LNCaP clone FGC (cell line): ENCODE measurements at places on chromosomes 11 and 22.

DNA sequence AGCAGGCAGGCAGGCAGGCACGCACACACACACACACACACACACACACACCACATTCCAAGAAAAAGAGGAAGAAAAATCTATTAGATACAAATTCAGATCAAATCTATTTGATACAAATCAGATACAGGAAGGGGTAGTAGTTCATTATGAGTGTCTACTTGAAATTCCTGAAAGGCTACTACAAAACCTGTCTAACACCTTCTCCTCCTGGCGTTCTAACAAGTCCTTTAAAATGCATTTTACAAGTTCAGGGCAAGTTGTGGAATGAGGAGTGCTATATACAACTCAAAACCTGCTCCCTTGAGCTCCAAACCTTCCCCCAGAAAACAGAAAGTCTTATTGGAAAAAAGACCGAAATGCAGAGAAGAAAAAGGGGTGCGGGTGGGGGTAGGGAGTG is 476 bp downstream of the ARHGAP32 start:
- peak; percentile 89 for DNase-seq

DNA sequence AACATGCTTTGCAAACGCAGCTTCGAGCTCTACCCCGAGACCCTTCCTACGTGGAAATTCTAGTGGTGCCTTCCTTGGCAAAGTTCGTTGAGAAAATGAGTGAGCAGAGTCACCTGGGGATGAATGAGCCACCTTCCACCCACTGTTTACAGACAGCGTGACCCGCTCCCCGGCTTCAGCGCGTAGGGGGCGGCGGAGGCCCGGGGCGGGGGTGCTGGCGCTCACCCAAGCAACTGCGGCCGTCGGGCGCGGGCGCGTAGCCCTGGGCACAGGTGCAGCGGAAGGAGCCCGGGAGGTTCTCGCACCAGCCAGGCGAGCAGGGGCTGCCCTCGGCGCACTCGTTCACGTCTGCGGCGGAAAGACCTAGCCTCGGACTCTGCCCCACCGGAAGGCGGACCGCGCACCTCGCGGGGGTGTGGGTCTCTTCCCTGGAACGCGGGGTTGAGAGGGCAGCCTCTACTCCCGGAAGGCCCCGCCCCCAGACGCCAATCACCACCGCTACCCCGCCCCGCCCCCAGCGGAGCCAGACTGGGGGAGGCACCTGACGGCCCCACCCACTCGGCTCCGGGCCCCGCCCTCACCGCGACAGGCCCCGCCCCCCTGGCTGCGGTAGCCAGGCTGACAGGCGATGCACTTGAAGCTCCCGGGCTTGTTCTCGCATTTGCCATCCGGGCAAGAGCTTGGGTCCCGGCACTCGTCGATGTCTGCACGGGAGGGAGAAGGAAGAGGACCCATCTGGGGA is 11.8 kb downstream of the LTBP3 start:
- DNase-seq = no peak

GRCh38 chr11:65588199-65589054 is 7.2 kb downstream of the KCNK7 start:
- no peak for DNase-seq

GRCh38 chr11:128929468-128929867 is 13.2 kb downstream of the TP53AIP1 start:
- no peak for DNase-seq

DNA sequence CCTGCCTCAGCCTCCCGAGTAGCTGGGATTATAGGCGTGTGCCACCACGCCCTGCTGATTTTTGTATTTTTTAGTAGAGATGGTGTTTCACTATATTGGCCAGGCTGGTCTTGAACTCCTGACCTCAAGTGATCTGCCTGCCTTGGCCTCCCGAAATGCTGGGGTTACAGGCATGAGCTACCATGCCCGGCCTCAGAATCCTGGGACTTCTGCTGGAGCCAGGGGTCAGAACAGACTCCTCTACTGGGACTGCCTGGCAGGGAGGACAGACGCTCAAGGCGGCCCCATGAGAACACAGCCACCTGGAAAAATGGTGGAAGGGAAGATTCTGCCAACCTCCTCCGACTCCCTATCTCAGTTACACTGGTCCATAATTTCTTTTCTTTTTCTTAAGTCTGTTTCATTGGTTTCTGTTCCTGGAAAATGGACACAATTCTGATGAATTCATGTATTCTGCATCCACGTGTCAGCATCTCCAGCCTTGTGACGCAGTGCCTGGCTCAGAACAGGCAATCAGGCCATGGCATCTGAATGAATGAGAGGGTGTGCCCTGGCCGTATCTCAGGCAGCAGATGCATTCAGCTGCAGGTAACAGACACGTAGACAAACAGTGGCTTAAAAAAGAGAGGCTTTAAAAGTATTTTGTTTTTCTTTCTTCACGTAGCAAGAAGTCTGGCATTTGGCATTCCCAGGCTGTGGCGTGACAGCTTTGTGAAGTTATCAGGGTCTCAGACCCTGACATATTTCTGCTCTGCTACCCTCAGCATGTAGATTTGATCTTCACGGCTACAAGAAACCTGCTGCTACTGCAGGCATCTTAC is 4.8 kb downstream of the SMIM38 start:
- DNase-seq = no peak

GRCh38 chr11:31799435-31800397 is 11.4 kb downstream of the PAX6 start:
- no peak for DNase-seq

GRCh38 chr11:7525424-7525823 is 11.6 kb downstream of the PPFIBP2 start:
- DNase-seq = no peak

- no peak for DNase-seq
Observed at GRCh38 chr11:131300439-131300717, 70.0 kb upstream of the NTM start.

- no peak for DNase-seq
Observed at GRCh38 chr11:86627776-86628455, 44.5 kb downstream of the ME3 start.

GRCh38 chr11:3037945-3038271 is 19.3 kb downstream of the CARS1 start:
- DNase-seq = no peak

DNA sequence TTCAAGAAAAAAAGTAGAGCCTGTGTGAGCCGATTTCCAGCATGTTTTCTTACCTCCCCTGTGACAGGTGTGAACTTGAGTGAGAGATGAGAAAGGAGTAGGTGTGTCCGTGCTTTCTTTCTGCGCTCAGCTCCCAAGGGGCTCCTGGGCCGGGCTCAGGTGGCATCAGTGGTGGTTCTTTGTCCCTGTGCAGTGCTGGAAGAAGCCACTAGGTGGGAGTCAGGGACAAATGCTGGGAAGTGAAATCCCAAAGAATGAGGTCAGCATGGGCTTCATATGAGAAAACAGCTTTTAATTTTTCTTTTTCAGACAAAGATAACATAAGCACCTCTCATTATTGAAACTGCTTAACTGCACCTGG is 57.8 kb downstream of the PPFIBP2 start:
- DNase-seq = no peak

DNA sequence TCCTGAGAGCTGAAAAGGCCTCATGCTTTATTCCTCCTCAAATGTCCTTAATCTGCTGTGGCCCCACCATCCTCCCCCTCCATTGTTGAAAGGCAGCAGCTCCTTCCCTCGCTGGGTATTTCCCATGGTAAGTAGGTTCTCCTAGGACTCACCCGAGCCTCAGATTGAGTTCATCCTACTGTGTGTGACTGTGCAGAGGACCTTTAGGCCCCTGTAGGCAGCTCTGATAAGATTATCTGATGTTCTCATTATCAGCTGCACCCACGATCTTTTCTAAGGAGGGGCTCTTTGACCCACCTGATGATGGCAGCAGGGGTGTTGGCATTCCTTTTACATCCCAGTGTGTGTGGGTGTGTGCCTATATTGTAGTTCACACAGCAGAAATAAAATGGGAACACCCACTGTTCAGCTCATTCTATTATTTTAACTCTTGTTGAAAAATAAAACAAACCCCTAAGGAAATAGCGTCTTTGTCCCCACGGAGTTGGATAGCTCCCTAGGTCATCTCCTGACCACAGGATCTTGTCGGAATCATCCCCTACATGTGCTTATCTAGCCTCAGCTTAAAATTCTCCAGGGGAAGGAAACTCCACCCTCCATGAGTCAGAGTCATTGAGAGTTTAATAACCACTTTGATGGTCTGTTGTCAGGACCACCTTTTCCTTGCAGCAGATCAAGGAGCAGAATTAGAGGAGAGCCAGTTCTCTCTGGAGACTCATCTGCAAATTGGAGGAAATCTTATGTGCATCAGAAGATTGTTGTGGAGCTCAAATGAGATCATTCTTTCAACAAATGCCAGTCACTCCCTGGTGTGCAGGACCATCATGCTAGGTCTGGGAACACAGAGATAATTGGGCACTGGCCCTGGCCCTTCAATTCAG is 19.3 kb downstream of the ENDOD1 start:
- DNase-seq = no peak

- DNase-seq = no peak
Observed at GRCh38 chr11:35549787-35550186, 24.4 kb upstream of the PAMR1 start.

DNA sequence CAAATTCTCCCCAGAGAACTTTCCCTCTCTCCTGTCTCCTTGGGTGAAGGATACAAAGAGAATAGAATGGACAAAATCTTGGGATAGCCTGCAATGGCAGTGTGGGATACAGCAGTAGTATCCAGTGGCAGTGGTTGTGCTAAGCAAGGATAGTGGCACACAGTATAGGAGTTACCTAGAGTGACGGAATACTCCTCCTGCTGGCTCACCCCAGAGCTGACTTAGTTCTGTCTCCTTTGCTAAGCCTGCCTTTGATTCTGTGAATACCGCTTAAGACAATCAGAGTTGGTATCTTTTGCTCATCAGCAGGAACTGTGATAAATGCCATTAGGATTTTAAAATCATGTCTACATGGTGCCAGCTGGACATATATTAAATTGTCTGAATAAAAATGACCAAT is 404.3 kb downstream of the JRKL start:
- DNase-seq = no peak

DNA sequence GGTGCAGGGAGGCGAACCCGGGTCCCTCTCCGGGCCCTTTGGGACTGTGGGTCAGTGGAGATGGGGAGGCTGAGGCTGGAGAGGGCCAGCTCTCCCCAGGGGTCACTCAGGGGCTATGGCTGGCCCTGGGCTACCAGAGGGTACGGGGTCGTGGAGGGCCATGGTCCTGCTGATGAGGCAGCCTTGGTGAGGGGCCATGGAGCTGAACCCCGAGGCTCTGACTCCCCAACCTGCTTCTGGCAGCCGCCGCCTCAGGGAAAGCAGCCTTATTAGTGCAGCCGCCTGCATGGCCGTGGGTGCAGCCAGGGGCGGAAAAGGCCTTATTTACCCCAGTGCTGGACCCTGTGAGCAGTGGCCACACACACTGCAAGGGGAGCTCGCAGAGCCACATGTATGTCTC is 139.4 kb downstream of the MIAT start:
- DNase-seq = no peak

- DNase-seq = no peak
Observed at GRCh38 chr11:15594607-15595006, 479.9 kb downstream of the INSC start.

DNA sequence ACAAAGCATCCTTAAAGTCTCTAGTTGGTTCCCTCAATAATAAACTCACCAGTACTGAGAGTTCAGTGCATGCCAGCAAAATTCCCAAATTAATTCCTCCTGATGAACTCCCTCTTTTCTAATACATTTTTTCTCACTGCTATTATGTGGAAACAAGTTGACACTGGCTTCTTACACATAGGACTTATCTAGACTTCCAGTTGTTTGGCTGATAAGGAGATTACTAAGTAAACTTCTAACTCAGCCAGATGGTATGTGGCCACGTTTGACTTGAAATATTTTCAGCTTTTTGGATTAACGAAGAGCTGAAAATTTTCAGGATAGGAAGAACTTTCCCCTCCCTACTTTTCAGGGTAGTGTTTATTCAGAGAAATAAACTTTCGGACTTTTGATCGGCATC is 1154.2 kb upstream of the TENM4 start:
- no peak for DNase-seq

DNA sequence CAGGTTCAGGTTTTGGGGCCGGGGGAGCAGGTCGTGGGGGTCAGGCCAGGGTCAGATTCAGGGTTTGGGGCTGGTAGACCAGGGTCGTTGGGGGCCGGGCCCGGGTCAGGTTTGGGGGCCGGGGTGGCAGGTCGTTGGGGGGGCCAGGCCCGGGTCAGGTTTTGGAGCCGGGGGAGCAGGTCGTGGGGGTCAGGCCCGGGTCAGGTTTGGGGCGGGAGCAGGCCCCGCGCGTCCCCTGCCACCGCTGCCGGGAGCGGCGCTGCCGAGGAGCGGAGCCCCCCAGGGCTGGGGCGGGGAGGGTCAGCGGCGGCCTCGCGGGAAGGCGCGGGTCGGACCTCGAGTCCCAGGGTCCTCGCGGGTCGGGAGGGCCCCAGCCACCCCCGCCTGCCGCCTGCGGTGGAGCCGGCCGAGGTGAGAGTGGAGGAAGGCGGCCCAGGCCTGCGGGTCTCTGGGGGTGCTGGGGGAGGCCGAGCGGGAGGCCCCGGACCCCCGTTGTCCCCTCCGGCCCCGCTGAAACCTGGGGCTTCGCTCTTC is 535 bp downstream of the TRABD start:
- no peak for DNase-seq

- DNase-seq = no peak
Observed at GRCh38 chr11:125429174-125429707, 66.8 kb downstream of the FEZ1 start.

GRCh38 chr11:81941998-81942397 is 791.7 kb downstream of the FAM181B start:
- DNase-seq = no peak

DNA sequence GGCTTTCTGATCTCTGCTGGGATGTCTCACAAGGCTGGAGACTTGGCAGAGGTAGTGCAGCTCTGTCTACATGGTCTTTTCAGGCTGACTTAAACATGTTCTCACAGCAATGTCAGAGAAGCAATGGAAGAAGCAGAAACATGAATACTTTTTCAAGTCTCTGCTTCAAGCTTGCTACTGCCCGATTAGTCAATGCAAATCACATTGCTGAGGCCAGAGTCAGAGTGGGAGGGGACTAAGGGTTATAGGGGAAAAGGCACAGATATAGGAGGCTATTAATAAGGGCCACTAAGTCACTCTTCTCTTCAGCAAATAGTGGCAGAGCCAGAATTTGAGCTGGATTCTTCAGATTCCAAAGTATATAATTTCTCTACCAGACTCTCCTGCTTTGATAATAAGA is 390.5 kb downstream of the TMEM135 start:
- no peak for DNase-seq

DNA sequence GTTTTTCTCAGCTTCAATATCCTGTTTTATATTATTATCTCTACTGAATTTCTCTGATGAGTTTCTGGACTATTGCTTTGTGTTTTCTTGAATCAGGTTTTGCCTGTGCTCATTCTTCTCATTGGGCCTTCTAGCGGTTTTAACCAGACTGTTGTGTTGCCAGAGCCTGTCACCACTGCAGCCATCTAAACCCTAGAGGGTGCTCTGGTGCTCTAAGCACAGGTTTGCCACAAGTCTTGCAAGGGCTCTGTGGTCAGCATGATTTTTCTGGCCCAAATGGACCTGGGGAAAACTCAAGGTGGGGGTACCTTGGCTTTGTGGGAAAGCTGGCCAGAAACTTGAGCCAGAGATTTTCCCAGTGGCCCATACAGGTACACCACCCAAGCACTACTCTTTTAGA is 52.4 kb upstream of the TYR start:
- DNase-seq = no peak

- DNase-seq = no peak
Observed at GRCh38 chr22:46563381-46564083, 26.1 kb upstream of the CELSR1 start.
